Activated CD4-positive, alpha-beta memory T cell treated with anti-CD3 and anti-CD28 coated beads, Interleukin-2, amount 10 ng/mL, durations not matched to agents 7 days and 5 days (primary cell): ENCODE measurements at places on chromosomes 5 and 9. TPM values are rescaled to one million over a fixed set of nuclear protein-coding genes. Genes with fewer than 3 reads are reported as not detected.
A peak's percentile ranks its signal among the peaks of the same experiment; 100 is the strongest.

Gene PDCD1LG2
- total RNA-seq: 4.8 TPM

Gene ANXA1
- total RNA-seq: 204 TPM

Gene SPACA9
- 3.2 TPM for total RNA-seq

Gene CRB2
- total RNA-seq: not detected

Gene PCDHA8
- not detected for total RNA-seq

Gene PCDHB9
- total RNA-seq: not detected

Gene GAS1
- 0.25 TPM for total RNA-seq

Gene PCDHA4
- total RNA-seq: not detected

Gene OR2Y1
- not detected for total RNA-seq

- no peak overlapping the region for H3K4me3 ChIP-seq
- H3K36me3 ChIP-seq: no peaks in the 10 kb centered on the region
- H3K4me1 ChIP-seq: no peaks in the 10 kb centered on the region
Observed at GRCh38 chr9:101674165-101674564, 64.3 kb downstream of the GRIN3A start.

GRCh38 chr9:95045751-95046150 lies 271.8 kb downstream of the FANCC start:
- no peaks in the 10 kb centered on the region for H3K36me3 ChIP-seq
- DNase-seq: no peak
- H3K4me3 ChIP-seq: no peak overlapping the region
- no peak overlapping the region for H3K27ac ChIP-seq
- peaks cover 24% of the 10 kb centered on the region for H3K27me3 ChIP-seq

DNA sequence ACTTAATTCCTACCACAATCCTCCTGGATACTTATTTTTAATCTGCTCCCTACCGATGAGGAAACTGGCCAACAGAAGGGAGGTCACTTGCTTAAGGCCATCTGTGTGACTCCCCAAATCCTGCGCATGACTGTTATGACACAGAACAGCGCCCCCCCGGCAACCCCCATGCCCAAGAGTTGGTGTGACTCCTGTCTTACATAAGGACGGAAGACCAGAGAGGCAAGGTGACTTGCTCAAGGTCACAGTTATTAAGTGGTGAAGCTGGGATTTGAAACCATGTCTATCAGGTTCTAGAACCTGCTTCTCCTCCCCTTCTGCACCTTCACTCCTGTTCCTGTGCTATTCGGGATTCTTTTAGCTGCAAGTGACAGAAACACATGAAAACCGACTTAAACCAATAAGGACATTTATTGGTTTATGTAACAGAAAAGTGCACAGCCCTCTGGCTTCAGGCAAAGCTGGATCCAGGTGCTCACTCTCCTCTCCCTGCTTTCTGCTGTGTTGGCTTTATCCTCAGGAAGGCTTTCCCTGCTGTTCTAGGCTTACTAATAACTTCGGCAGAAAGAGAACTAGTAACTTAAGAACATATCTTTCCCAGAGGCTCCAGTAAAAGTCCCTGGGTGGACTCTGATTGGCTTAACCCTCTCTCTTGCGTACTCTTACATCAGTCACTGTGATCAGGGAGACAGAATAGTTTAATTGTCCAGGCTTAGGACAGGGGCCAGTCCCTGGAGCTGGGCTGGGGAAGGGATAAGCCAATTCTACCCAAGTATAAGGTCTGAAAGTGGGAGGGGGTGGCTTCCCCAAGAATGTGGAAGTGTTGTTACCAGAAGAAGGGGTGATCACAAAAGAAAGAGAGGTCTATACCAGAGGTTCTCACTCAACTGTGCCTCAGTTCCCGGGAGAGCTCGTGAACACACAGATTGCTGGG lies 43.7 kb downstream of the FGF18 start:
- H3K27me3 ChIP-seq: peaks cover 5% of the 10 kb centered on the region
- H3K27ac ChIP-seq: no peak overlapping the region
- no peaks in the 10 kb centered on the region for H3K4me1 ChIP-seq
- H3K4me3 ChIP-seq: no peak overlapping the region

- DNase-seq: no peak
- peaks cover 15% of the 10 kb centered on the region for H3K4me1 ChIP-seq
- no peak overlapping the region for H3K4me3 ChIP-seq
- peak overlapping the region; percentile 61 for H3K27ac ChIP-seq
Observed at GRCh38 chr5:65482296-65482735, 596 bp upstream of the ADAMTS6 start.

DNA sequence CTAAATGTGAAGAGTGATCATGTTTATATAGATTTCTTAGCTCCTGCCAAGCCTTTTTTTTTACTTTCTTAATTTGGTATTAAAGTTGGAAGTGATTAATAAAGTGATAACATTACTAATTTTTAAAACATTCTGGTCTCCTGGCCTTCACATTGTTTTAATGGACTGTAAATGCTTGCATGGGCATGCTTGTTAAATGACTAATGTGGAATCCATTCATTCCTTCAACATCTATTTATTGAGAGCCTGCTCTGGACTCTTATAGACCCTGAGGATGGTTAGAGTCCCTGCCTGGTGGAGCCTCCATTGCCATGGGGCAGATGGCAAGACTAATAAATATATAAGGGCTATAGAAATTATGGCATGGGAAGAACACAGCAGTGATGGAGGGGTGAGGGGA lies 103.5 kb downstream of the NTRK2 start:
- no peak overlapping the region for H3K4me3 ChIP-seq
- DNase-seq: no peak
- H3K36me3 ChIP-seq: no peaks in the 10 kb centered on the region
- peaks cover 3% of the 10 kb centered on the region for H3K27me3 ChIP-seq

GRCh38 chr5:157540707-157541446 lies 34.7 kb downstream of the ADAM19 start:
- no peaks in the 10 kb centered on the region for H3K27me3 ChIP-seq
- H3K36me3 ChIP-seq: peaks cover 73% of the 10 kb centered on the region
- peak overlapping the region; percentile 89 for H3K27ac ChIP-seq
- peaks cover 96% of the 10 kb centered on the region for H3K4me1 ChIP-seq
- H3K4me3 ChIP-seq: peak overlapping the region; percentile 67

- H3K36me3 ChIP-seq: no peaks in the 10 kb centered on the region
- H3K27ac ChIP-seq: no peak overlapping the region
- H3K27me3 ChIP-seq: peaks cover 38% of the 10 kb centered on the region
- H3K4me3 ChIP-seq: no peak overlapping the region
- H3K4me1 ChIP-seq: no peaks in the 10 kb centered on the region
Observed at GRCh38 chr5:62718324-62718723, 139.7 kb downstream of the LRRC70 start.

DNA sequence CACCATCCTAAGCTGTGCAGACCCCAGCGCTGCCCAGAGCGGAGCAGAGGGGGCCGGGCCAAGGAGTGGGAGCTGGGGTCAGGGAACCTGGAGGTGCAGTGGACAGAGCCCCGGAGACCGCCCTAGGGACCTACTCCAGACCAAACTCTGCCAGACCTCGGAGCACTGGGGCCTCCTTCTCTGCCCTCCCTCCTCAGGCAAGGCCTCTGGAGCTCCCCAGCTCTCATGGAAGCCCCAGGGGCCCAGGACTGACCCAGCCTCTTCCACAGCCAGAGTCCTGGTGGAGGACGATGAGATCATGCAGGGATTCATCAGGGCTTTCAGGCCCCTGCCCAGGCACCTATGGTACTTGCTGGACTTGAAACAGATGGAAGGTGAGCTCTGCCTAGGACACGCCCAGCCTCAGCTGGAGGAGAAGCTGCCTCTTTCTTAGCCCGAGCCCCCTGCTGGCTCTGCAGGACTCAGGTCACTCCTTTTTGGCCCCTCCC lies 3.6 kb downstream of the PAEP start:
- peaks cover 1% of the 10 kb centered on the region for H3K4me1 ChIP-seq
- H3K36me3 ChIP-seq: no peaks in the 10 kb centered on the region
- no peak overlapping the region for H3K27ac ChIP-seq
- no peak overlapping the region for H3K4me3 ChIP-seq

- no peak overlapping the region for H3K4me3 ChIP-seq
- peaks cover 3% of the 10 kb centered on the region for H3K36me3 ChIP-seq
- H3K4me1 ChIP-seq: peaks cover 3% of the 10 kb centered on the region
- DNase-seq: no peak
- no peak overlapping the region for H3K27ac ChIP-seq
Observed at GRCh38 chr5:81650987-81651386, 99.9 kb downstream of the SSBP2 start.

- DNase-seq: no peak
- H3K4me1 ChIP-seq: no peaks in the 10 kb centered on the region
- no peaks in the 10 kb centered on the region for H3K36me3 ChIP-seq
Observed at GRCh38 chr9:108272349-108272899, 583.4 kb downstream of the ACTL7B start.

DNA sequence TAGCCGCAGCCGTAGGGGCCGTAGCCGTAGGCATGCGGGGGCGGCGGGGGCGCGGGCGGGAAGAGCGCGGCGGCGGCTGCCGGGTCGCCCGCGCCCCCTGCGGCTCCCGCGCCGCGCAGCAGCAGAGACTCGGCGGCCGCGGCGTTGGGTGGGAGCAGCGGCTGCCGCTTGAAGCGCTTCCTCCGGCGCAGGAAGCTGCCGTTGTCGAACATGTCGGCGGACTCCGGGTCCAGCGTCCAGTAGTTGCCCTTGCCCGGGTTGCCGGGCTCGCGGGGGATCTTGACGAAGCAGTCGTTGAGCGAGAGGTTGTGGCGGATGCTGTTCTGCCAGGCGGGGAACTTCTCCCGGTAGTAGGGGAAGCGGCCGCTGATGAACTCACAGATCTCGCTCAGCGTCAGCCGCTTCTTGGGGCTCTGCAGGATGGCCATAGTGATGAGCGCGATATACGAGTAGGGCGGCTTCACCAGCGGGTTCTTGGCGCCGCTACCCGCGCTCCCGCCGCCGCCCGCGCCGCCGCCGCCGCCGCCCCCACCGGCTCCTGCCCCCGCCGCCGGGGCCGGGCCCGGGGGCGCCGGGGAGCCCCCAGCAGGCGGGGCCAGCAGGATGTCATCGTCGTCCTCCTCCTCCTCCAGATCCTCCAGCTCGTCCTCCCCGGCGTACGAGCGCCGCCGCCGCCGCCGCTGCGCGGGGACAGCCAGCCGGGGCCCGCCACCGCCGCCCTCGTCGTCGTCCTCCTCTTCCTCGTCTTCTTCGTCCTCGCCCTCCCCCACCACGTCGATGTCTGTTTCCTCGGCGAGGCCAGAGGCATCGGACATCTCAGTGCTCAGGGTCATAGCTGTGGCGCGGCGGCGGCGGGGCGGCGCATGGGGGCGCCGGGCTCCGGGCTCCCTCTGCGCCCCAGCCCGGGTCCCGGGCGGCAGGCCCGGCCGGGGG lies 781 bp downstream of the FOXD1 start:
- peak overlapping the region; percentile 56 for H3K27ac ChIP-seq
- H3K36me3 ChIP-seq: peaks cover 12% of the 10 kb centered on the region
- peak overlapping the region; percentile 75 for H3K4me3 ChIP-seq
- peaks cover 28% of the 10 kb centered on the region for H3K4me1 ChIP-seq

GRCh38 chr9:87567001-87567400 lies 69.3 kb downstream of the DAPK1 start:
- no peaks in the 10 kb centered on the region for H3K36me3 ChIP-seq
- H3K4me3 ChIP-seq: no peak overlapping the region
- DNase-seq: no peak

- H3K4me3 ChIP-seq: no peak overlapping the region
- no peaks in the 10 kb centered on the region for H3K27me3 ChIP-seq
- no peaks in the 10 kb centered on the region for H3K36me3 ChIP-seq
- no peaks in the 10 kb centered on the region for H3K4me1 ChIP-seq
- DNase-seq: no peak
Observed at GRCh38 chr5:3222924-3223323, 372.7 kb upstream of the IRX1 start.

GRCh38 chr9:109792951-109793546 lies 13.1 kb downstream of the PALM2AKAP2 start:
- H3K4me3 ChIP-seq: no peak overlapping the region
- no peak overlapping the region for H3K27ac ChIP-seq
- peaks cover 4% of the 10 kb centered on the region for H3K27me3 ChIP-seq
- no peaks in the 10 kb centered on the region for H3K4me1 ChIP-seq
